ENCODE measurements at places on chromosomes 6 and 20.
A peak's percentile ranks its signal among the peaks of the same experiment; 100 is the strongest.

GRCh38 chr20:56343861-56344381 is 14.9 kb upstream of the FAM210B start:
- DNase-seq: no peak
- no peak overlapping the region for H3K27ac ChIP-seq
- no peaks in the 10 kb centered on the region for H3K36me3 ChIP-seq
- peaks cover 5% of the 10 kb centered on the region for H3K4me1 ChIP-seq
- H3K4me3 ChIP-seq: no peak overlapping the region

GRCh38 chr20:6590891-6591637 is 176.4 kb upstream of the BMP2 start:
- DNase-seq: no peak
- no peaks in the 10 kb centered on the region for H3K27me3 ChIP-seq
- H3K27ac ChIP-seq: no peak overlapping the region
- H3K4me1 ChIP-seq: no peaks in the 10 kb centered on the region
- H3K4me3 ChIP-seq: no peak overlapping the region
- H3K36me3 ChIP-seq: no peaks in the 10 kb centered on the region

- H3K4me1 ChIP-seq: no peaks in the 10 kb centered on the region
- no peaks in the 10 kb centered on the region for H3K36me3 ChIP-seq
- no peak overlapping the region for H3K4me3 ChIP-seq
- H3K27me3 ChIP-seq: no peaks in the 10 kb centered on the region
These were observed 371.7 kb upstream of the RUNX2 start for GRCh38 chr6:44956396-44956795.

DNA sequence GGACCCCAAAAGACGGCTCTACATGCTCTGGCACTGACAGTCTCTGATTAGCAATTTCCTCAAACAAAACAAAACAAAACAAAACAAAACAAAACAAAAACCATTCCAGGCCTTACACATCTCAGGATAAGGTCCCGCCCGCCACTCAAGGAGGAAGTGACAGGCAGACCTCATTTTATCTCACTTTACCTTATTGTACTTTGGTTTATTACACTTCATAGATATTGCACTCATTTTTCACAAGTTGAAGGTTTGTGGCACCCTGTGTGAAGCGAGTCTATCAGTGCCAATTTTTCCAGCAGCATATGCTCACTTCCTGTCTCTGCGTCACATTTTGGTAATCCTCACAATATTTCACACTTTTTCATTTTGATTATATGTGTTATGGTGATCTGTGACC is 15.2 kb downstream of the ZBP1 start:
- H3K27ac ChIP-seq: no peak overlapping the region
- no peaks in the 10 kb centered on the region for H3K27me3 ChIP-seq
- peaks cover 42% of the 10 kb centered on the region for H3K36me3 ChIP-seq
- H3K4me1 ChIP-seq: no peaks in the 10 kb centered on the region

DNA sequence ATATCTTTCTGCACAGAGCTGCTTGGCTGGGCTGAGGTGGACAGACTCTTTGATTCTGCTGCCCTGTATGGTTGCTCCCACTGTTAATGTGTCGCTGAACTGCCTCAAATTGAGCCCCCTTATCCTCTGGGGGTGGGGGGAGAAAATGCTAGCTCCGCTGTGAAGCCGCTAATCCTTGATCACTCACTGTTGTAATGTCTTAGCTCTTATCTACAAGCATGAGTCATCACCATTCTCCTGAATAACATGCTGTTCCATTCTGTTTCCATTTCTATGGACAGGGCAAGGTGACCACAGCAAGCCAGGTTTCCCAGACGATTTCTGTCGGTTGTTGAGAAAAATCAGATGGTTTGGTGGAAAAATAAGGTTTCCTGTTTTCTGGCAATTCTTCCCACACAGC is 218.4 kb upstream of the GGTLC1 start:
- H3K36me3 ChIP-seq: no peaks in the 10 kb centered on the region
- H3K4me1 ChIP-seq: no peaks in the 10 kb centered on the region
- H3K4me3 ChIP-seq: no peak overlapping the region
- no peaks in the 10 kb centered on the region for H3K27me3 ChIP-seq

DNA sequence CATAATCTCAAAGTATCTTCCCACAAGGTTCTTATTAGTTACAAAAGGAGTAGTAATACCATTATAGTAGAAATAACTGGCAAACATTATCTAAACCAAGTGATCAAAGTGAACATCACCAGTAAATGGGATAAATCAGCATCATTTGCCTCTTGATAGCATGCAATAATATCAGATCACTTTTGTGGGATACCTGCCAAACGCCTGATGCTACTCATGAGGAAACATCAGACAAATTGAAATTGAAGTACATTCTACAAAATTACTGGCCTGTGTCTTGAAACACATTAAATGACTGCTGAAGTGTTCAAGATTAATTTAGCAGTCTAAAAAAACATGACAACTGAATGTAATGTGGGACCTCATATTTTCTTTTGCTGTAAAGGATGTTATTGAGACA is 208.1 kb downstream of the TINAG start:
- DNase-seq: no peak
- H3K4me1 ChIP-seq: no peaks in the 10 kb centered on the region
- H3K36me3 ChIP-seq: no peaks in the 10 kb centered on the region
- no peak overlapping the region for H3K4me3 ChIP-seq

GRCh38 chr6:107674995-107675738 is 148.9 kb downstream of the SCML4 start:
- no peaks in the 10 kb centered on the region for H3K36me3 ChIP-seq
- DNase-seq: peak; percentile 74
- H3K4me3 ChIP-seq: no peak overlapping the region
- H3K4me1 ChIP-seq: peaks cover 8% of the 10 kb centered on the region
- H3K27ac ChIP-seq: no peak overlapping the region
- H3K27me3 ChIP-seq: peaks cover 5% of the 10 kb centered on the region

GRCh38 chr6:89458704-89459103 is 25.8 kb downstream of the ANKRD6 start:
- H3K36me3 ChIP-seq: no peaks in the 10 kb centered on the region
- H3K4me3 ChIP-seq: no peak overlapping the region
- H3K4me1 ChIP-seq: no peaks in the 10 kb centered on the region
- H3K27ac ChIP-seq: no peak overlapping the region
- DNase-seq: no peak

DNA sequence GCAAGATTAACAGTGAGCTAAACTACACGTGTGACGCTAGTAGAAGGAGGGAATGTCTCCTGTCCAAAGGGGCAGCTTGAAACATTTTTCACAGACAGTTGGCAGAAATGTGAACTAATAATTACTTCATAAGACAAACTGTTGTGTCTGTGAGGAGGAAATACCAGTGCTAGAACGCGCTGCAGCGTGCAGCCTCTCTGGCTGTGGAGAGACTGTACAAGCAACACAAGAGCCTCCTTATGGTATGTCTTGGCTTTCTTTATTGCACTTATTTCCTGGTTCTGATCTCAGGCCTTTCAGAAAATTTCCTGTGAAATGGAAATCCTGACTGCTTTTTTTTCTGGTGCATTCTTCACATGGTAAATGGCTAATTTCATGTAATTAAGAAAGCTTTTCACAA is 25.3 kb upstream of the TIAM2 start:
- no peaks in the 10 kb centered on the region for H3K36me3 ChIP-seq
- no peaks in the 10 kb centered on the region for H3K4me1 ChIP-seq
- H3K4me3 ChIP-seq: no peak overlapping the region
- no peak for DNase-seq
- no peaks in the 10 kb centered on the region for H3K27me3 ChIP-seq

DNA sequence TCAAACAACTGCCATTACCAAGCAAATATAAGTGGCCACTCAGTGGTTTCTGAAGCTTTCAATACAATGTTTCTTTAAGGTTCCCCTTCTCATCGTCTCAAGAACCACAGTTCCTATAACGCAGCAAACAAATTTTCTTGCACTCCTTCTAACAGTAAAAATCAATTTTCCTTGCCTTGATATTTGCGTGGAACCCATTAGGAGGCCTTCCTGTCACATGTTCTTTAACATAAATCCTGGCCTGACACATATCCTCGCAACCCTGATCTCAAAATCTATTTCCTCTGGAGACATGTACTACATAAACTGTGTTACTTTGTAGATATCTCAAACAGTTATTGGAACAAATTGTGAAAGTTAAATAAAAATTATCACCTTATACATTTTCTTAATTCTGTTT is 65.9 kb upstream of the MANEA start:
- DNase-seq: no peak
- H3K4me3 ChIP-seq: no peak overlapping the region
- H3K27me3 ChIP-seq: no peaks in the 10 kb centered on the region
- H3K4me1 ChIP-seq: no peaks in the 10 kb centered on the region

DNA sequence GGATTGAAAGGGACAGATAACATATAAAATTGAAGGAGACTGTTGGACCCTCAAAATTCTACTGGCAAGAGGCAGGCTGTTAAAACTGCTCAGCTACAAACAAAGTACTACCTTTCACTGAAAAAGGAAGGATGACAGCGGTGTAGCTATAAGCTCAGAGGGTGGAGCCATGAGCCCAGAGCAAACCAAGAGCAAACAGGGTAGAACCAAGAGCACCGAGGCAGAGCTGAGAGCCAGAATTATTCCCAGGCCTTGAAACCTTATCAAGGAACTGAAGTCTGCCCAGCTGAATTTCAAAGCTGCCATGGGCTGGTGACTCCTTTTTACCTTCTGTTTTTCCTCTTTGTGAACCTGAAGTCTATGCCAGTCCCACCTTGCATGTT is 74.7 kb upstream of the SLC4A11 start:
- no peak overlapping the region for H3K27ac ChIP-seq
- H3K27me3 ChIP-seq: no peaks in the 10 kb centered on the region
- H3K36me3 ChIP-seq: peaks cover 19% of the 10 kb centered on the region
- no peak for DNase-seq
- no peaks in the 10 kb centered on the region for H3K4me1 ChIP-seq

GRCh38 chr6:116444092-116444491 is 17.1 kb upstream of the CALHM6 start:
- no peak overlapping the region for H3K27ac ChIP-seq
- DNase-seq: no peak
- H3K4me1 ChIP-seq: no peaks in the 10 kb centered on the region
- peaks cover 13% of the 10 kb centered on the region for H3K27me3 ChIP-seq
- no peak overlapping the region for H3K4me3 ChIP-seq
- H3K36me3 ChIP-seq: no peaks in the 10 kb centered on the region

DNA sequence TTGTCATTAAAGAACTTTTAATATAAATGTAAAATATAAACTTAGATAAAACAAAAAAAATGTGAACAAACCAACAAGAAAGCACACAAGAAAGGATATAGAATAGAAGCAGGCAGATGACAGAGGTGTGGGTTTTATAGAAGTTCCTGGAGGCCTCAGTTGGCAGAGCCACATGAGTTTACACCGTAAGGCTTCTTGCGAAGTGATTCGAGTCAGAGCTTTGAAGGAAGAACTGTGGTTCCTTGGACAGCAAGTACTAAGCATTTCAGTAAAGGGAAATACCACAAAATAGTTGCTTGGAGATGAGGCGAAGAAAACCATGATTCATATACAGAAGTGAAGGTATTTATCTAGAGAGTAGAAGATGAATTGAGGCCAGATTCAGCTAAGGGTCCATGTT is 207.9 kb upstream of the EYA4 start:
- H3K4me3 ChIP-seq: no peak overlapping the region
- DNase-seq: no peak
- no peaks in the 10 kb centered on the region for H3K4me1 ChIP-seq
- no peaks in the 10 kb centered on the region for H3K27me3 ChIP-seq
- no peaks in the 10 kb centered on the region for H3K36me3 ChIP-seq

DNA sequence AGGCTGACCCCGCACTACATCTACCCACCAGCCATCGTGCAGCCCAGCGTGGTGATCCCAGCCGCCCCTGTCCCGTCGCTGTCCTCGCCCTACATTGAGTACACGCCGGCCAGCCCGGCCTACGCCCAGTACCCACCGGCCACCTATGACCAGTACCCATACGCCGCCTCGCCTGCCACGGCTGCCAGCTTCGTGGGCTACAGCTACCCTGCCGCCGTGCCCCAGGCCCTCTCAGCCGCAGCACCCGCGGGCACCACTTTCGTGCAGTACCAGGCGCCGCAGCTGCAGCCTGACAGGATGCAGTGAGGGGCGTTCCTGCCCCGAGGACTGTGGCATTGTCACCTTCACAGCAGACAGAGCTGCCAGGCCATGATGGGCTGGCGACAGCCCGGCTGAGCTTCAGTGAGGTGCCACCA is 16.4 kb downstream of the RBM38 start:
- no peak overlapping the region for H3K4me3 ChIP-seq
- peaks cover 72% of the 10 kb centered on the region for H3K36me3 ChIP-seq
- H3K4me1 ChIP-seq: peaks cover 50% of the 10 kb centered on the region
- H3K27ac ChIP-seq: no peak overlapping the region

DNA sequence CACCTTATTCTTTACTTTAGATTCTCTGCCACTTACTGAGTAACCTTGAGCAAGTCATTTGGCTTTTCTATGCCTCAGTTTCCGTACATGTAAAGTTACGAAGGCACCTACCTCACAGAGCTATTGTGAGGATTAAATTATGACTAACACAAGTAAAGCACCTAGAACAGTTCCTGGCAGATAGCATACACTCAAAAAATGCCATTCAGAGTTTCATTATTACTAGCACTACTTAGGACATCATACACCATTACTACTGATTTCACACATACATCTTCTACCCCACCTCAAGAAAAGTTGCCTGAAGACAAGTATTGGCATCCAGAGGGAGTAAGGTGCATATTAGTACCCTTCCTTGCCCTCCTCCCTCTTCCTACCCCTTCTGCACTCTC is 107.8 kb downstream of the OGFRL1 start:
- H3K36me3 ChIP-seq: no peaks in the 10 kb centered on the region
- no peak overlapping the region for H3K27ac ChIP-seq
- no peak overlapping the region for H3K4me3 ChIP-seq
- no peaks in the 10 kb centered on the region for H3K4me1 ChIP-seq
- DNase-seq: no peak

GRCh38 chr6:141641406-141641805 is 491.3 kb upstream of the GJE1 start:
- DNase-seq: no peak
- H3K27ac ChIP-seq: no peak overlapping the region
- no peaks in the 10 kb centered on the region for H3K27me3 ChIP-seq
- no peaks in the 10 kb centered on the region for H3K4me1 ChIP-seq
- H3K36me3 ChIP-seq: no peaks in the 10 kb centered on the region

- no peaks in the 10 kb centered on the region for H3K27me3 ChIP-seq
- no peak for DNase-seq
- peaks cover 11% of the 10 kb centered on the region for H3K36me3 ChIP-seq
These were observed 31.8 kb upstream of the AVP start for GRCh38 chr20:3116341-3116740.

DNA sequence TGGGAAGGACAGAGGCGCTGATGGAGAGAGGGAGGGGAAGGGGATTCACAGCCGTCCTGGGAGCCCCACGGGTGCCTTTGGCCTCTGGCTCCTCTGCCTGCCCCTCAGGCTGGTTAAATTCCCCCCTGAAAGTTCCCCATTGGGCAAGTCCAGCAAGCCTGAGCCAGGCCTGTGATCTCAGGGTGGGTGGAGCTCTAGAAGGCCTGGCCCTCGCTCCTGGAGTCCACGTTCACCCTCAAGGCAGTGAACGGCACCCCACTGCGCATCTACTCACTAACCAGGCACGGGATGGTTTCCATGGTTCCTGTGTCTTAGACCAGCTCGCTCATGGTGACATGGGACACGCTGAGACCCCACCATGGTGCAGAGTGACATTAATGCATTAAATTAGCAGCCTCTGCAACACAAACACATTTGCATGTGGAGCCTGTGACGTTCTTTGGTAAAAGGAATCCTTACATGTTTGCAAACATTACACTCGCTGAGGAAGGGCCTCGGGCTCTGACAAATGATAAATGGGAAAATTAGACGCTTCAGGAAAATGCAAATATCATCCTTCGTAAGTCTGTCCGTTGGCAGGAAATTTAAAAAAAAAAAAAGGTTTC is 452.7 kb downstream of the PREX1 start:
- no peaks in the 10 kb centered on the region for H3K27me3 ChIP-seq
- no peaks in the 10 kb centered on the region for H3K4me1 ChIP-seq
- no peaks in the 10 kb centered on the region for H3K36me3 ChIP-seq

- no peak for DNase-seq
- H3K4me1 ChIP-seq: peaks cover 14% of the 10 kb centered on the region
- H3K27me3 ChIP-seq: no peaks in the 10 kb centered on the region
These were observed 12.6 kb downstream of the DYNLT1 start for GRCh38 chr6:158631678-158632537.
